ENCODE measurements at places on chromosomes 7 and 10.

GRCh38 chr7:148304456-148304855 lies 286.1 kb upstream of the C7orf33 start:
- no peak for DNase-seq

GRCh38 chr7:157495594-157495993 lies 158.8 kb downstream of the DNAJB6 start:
- DNase-seq: no peak

DNA sequence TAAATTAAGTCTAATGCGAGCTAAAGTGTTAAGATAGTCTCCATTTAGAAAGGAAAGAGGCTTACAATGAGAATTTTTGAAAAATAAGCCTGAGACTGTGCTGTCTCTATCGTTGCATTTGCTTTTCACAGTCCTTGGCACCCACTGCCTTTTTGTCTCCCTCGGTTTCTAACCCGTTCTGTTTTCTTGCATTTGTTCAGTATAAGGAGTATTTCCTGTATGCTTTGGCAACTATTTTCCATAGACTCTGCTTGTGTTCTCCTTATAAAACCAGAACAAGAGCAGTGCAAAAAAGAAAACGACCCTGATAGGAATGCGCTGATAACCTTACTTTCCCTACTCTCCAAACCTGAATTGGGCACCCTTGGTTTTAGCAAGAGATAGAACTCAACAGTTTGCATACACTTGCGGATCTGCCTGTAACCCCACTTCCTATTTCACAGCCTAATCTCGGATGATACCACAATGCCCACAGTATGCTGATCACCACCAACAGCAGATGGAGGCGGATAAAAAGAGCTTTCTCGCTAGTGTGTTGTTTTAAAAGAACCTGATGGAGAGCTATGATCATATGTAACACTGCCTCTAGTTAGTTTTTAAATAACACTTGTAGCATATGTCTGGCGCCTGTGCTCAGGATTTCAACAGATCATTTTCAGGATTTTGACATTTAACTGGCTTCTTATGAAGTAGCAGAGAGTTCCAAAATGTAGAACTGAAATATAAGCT lies 1.6 kb upstream of the ARHGAP12 start:
- no peak for DNase-seq

DNA sequence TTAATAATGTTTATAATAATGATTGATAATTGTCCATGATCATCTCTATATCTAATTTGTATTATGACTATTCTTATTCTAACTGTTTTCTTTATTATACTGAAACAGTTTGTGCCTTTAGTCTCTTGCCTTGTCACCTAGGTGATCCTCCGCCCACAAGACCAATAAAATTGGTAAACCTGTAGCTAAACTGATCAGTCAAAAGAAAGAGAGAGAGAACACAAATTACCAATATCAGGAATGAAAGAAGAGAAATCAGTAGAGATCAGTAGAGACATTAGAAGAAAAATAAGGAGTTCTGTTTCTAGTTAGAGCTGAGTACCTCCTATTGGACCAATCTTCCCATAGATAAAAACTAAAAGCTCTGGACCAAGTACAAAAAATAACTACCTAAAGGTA lies 6.1 kb upstream of the COA1 start:
- DNase-seq: no peak

- no peak for DNase-seq
Observed at GRCh38 chr7:88278881-88279280, 27.8 kb downstream of the STEAP4 start.

DNA sequence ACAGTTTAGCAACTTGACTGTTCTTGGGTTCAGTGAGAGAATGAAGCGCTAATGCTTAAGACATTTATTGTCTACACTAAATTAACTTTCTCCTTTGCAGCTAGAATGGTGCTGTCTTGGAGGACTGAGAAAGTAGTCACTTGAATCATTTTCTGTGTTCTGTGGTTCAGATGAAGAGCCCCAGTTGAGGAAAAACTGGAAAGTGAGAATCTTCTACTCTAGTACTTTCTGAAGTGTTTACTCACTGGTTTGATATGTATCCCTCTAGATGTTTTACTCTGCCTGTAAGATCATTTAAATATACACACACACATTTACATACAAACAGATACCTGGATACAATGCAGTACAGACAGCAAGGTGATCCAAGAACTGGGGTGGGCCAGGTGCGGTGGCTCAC lies 308.1 kb downstream of the CAMK1D start:
- DNase-seq: no peak

GRCh38 chr7:18140943-18141342 lies 113.3 kb upstream of the PRPS1L1 start:
- DNase-seq: no peak

- no peak for DNase-seq
Observed at GRCh38 chr7:103794424-103794823, 195.0 kb downstream of the RELN start.

DNA sequence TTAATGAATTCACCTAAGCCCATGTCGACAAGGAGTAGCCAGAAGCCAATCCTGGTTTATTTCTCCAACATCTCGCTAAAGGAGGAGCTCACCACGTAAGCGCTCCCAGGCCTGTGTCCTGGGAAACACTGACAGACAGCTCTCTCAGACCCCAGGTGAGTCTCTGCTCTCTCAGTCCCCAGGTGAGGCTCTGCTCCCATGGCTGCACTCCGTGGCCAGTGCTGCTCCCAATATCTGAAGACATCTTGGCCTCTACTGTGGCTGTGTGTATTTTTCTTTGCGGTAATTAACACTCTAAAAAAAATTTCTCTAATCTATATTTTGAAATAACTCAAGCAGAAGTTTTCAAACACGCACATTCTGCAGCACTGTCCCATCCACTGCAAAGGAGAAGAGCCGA lies 564.5 kb downstream of the PTPRN2 start:
- no peak for DNase-seq

- no peak for DNase-seq
Observed at GRCh38 chr7:77735457-77735856, 39.2 kb downstream of the RSBN1L start.

- DNase-seq: no peak
Observed at GRCh38 chr7:140694592-140694991, 1.9 kb upstream of the NDUFB2 start.

- DNase-seq: no peak
Observed at GRCh38 chr7:112575864-112576263, 95.1 kb downstream of the LSMEM1 start.

DNA sequence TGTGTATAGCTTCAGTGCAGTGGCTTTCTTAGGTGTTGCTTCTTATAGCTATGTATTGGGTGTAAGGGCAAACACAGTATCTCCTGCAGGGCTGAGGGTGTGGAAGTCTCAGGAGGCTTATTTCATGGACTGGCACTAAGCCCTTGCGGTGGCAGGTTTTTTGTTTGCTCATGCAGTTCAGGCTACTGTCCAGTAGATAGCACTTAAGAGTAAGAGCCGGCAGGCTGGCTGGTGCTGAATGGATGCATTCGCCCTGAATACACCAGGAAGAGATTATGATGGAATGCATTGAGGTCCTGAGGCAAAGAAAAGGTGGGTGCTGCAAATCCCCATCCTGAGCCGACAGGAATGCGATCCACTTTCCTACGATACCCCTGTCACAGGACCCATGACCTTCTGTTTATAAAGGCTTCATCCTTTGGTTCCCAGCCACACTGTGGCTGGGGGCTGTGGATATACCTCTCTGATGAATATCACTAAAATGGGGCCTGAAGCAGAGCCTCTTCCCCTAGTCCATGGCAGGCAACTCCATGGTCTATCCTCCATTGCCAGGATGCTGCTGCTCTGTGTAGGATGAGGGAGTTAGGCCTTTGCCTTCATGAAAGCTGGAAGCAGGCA lies 44.9 kb downstream of the ANXA8 start:
- no peak for DNase-seq

DNA sequence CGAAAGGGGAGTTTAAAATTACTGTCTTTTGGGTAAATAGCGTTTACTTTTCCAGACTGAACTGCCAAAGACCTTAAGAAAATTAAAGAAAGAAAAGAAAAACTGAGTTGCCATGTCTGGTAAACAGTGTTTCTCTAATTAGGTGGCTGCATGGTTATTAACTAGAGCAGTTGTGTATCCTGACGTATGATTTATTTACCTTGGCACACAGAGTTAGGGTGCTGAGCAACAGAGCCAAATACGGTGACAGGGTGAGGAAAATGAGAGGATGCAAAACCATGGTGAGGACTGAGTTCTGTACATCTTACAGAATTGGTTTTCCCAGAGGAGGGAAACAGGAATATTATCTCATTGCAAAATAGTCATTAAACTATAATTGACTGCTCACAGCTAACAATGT lies 546.4 kb upstream of the FZD8 start:
- no peak for DNase-seq

DNA sequence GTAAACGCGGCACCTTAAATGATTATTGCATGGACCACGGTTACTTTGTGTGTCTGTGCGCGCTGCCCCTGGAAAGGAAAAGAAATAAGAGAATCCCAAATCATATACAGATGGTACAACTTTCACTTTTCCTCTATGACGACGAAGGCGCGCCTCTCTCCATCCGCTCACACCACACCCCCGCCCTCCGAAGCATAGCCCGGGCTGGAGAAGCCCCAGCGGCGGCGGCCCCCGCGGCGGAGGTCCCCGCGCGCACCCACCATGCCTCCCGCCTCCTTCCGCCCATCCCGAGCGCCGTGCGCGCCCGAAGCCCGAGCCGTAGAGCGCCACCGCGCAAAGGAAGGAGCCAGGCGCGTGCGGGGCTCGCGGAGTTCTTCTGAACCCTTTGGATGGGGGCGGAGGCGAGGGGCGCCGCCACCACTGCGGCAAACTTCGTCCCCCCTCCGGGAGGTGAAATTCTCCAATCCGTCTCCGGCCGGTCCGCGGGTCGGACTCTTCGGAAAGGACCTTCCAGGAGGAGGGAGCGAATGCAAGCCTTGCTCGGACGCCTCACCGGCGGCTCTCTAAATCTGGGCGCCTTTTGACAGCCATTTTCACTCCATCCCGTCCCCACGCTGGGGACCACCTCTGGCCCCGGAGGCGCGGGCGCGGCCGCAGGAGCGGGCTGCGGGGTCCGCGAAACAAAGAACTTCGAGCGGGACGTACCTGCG lies 588 bp downstream of the GLI3 start:
- DNase-seq: no peak

DNA sequence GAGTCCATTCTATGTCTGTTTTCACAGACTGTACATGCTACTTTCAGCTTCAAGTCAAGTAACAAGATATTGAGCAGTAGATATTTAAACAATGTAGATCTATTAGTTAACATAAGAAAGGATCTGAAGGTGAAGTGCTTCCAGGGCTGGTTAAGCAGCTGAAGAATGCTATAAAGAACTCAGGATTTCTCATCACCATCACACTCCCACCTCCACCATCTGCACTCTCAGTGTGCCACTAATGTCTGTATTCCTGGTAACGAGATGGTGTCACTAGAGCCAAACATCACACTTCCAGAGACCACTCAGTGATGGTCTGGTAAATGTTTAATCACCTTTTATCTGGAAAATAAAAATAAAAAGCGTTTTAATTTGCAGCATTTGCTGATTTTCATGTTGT lies 224.0 kb upstream of the FERD3L start:
- no peak for DNase-seq

DNA sequence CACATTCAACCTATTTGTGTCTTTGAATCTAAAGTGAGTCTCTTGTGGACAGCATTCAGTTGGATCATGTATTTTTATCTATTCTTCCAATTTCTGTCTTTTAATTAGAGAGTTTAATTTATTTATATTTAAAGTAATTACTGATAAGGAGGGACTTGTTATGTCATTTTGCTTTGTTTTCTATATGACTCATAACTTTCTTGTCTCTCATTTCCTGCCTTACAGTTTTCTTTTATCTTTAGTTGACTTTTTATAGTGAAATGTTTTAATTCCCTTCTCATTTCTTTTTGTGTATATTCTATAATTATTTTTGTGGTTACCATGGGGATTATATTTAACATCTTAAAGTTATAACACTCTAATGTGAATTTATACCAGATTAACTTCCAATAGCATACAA lies 7.3 kb upstream of the ZNF518A start:
- no peak for DNase-seq

DNA sequence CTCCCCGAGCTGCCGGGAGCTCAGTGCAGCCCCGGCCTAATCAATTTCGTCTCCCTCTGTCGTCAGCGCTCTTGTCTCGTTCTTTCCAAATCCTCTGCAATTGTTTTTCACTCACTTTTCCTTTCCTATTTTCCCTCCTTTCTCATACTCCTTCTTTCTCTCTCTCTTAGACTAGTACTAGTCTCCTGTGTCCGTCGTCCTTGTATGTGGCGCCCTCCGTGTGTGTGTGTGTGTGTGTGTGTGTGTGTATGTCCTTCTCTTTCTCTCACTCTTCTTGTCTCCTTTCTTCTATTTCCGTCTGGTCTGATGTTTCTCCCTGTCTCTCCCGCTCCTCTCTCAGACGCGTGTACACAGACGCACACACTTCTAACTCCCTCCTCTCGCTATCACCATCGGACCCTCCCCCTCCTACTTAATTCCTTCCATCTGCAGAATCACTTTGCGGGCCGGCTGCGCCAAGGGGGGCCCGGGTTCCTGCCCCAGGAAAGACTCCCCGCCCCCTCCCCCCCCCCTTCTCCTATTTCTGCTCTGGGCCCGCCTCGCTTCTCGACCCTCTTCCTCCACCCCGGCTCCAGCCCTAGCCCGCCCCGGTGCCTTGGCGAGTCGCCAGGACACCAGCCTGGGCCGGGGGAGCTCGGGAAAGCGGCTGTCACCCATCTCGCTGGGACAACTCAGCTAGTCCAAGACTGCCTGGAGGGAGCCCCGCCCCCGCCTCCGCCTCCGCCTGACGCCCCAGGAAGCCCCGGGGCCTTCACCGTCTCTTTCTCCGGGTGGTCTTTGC lies 743 bp upstream of the ZCCHC24 start:
- DNase-seq: no peak

- DNase-seq: no peak
Observed at GRCh38 chr7:27156916-27157701, 634 bp upstream of the HOXA7 start.

DNA sequence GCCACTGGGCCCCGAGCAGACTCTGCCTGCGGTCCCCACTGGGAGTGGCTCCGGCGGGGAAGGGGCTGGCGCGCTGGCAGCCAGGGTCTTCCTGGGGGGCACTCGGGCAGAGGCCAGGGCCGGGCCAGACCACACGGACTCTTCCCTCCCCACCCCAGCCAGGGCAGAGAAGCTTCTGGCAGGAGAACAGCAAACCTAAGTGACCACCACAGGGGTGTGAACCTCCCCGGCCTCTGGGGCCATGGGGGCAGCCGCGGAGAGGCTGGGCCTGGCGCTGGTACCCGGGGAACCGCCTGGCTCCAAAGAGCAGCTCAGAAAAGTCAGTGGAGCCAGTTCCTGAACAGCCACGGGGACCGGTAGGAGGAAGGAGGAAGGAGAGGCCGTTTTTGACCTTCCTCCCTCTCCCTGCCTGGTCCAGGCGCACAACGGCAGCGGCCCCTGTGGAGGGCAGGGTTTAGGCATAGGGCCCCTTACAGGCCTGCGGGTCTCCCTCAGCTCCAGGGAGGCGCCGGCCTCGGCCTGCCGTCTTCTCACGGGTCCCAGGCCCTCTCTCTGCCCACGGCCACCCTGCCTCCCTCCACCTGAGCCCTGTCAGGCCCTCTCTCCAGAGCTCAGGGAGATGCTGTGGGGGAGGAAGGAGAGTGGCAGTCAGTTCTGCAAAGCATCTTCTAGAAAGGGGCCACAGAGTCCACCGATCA lies 51.8 kb downstream of the TMEM209 start:
- DNase-seq: no peak
